Stimulated activated CD8-positive, alpha-beta memory T cell treated with anti-CD3 and anti-CD28 coated beads, Interleukin-4, amount 100 ng/mL, for 24 hours (primary cell): ENCODE measurements at places on chromosomes 12 and 14.
A peak's percentile ranks its signal among the peaks of the same experiment; 100 is the strongest.

- DNase-seq, result no peak
These were observed 252.9 kb upstream of the SFSWAP start for GRCh38 chr12:131458048-131458374.

DNA sequence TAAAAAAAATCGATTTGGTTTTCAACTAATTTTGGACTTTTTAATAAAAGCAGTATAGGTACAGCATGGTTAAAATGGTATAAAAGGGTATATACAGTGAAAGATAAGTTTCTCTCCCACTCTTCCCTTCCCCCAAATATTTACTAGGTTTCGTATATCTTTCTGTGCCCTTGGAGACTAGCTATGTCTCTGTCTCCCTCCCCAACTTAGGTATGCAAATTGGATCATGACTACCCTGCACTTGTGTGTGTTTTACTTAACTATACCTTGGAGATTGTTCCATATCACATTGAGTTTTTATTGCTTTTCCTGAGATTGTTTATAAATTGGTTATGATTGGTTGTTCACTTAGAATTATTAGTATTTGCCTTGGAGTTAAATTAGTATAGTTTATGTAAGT lies 19.4 kb downstream of the AEBP2 start:
- DNase-seq, result no peak

GRCh38 chr12:49863946-49864797 lies 21.3 kb upstream of the BCDIN3D start:
- DNase-seq, result no peak

DNA sequence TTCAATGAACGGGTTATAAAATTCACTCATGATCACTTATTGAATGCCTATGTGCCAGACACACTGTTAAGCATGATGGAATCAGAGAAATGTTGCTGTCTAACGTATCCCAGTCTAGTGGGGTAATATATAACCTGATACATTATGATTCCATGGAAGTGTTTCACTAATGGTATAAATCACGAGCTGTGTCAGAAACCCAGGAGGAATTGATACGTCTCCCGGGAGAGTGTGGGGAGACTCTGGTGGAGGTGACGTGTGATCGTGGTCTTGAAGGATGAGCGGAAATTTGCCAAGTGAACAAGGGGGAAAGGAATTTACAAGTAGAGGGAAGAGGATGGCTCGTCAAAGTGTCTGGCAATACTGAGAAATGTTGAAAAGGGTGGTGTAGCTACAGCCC lies 26.5 kb downstream of the MANSC1 start:
- DNase-seq, result no peak

DNA sequence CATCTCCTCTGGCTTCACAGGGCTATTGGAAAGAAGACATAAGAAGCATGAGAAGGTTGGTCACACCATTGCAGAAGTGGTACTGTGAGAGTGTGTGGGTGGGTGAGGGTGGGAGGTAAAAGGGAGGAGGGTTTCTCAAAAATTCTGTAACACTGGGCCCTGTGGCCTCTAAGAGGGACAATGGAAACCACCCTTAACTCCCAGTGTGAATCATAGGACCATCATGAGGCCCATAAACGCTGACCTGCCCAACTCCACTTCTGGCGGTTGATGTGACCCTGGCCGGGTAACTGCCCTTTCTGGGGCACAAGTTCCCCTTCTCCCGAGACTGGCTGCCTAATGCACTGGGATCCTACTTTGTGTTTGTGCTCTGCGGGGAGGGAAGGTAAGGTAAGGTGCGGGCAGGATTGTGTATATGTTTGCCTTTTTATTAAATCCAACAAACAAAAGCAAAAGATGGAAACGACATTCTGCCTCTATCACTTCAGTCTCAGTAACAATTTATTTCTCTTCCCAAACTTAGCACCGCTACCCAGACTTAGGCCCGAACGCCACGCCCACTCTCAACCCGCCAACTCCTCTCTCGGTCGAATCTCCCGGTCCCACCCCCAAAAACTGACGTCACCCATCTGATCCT lies 551 bp downstream of the METTL1 start:
- peak; percentile 85 for DNase-seq

GRCh38 chr12:26798640-26799039 lies 34.4 kb downstream of the ITPR2 start:
- DNase-seq, result no peak

DNA sequence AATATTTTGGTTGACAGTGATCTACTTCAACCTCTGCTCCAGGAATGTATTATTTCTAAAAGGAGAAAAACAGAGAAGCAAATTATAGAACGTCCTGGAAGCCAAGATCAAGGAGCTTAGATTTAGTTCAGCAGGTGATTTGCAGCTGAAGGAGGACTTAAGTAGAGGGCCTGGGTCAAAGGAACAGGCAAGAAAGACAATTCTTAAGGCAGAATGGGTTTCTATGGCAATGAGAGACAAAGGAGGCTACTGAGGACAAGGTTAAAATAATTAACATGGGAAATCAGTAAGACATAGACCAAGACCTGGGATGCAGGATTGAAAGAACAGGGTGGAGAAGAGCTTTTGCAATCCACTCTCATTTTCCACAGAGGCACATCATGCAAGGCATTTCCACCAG lies 2.4 kb upstream of the SNW1 start:
- no peak for DNase-seq

DNA sequence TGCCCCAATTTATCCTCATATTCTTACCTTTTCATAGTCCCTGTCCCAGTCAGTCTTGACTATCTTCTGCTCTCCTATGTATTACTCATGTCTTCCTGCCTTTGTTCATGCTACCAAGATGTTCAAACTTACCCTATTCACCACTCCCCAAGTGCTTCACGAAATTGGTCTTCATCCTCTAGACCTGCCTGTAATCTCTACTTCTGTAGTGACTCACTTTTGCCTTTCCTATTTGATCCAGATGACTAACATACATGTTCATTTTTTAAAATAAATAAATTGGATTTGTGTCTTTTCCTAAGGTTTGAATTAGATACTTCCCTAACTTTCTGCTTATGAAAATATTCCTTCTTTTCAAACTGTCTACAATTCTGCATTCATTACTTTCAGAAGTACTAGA lies 107.7 kb upstream of the PPM1H start:
- no peak for DNase-seq

- DNase-seq, result no peak
These were observed 44.3 kb downstream of the TUNAR start for GRCh38 chr14:95920769-95921438.

GRCh38 chr12:108948367-108948766 lies 68.5 kb downstream of the DAO start:
- DNase-seq, result no peak

GRCh38 chr12:99600388-99600787 lies 47.2 kb upstream of the GARIN6 start:
- DNase-seq, result no peak

- no peak for DNase-seq
These were observed 132.7 kb downstream of the PAPOLA start for GRCh38 chr14:96634896-96635295.

DNA sequence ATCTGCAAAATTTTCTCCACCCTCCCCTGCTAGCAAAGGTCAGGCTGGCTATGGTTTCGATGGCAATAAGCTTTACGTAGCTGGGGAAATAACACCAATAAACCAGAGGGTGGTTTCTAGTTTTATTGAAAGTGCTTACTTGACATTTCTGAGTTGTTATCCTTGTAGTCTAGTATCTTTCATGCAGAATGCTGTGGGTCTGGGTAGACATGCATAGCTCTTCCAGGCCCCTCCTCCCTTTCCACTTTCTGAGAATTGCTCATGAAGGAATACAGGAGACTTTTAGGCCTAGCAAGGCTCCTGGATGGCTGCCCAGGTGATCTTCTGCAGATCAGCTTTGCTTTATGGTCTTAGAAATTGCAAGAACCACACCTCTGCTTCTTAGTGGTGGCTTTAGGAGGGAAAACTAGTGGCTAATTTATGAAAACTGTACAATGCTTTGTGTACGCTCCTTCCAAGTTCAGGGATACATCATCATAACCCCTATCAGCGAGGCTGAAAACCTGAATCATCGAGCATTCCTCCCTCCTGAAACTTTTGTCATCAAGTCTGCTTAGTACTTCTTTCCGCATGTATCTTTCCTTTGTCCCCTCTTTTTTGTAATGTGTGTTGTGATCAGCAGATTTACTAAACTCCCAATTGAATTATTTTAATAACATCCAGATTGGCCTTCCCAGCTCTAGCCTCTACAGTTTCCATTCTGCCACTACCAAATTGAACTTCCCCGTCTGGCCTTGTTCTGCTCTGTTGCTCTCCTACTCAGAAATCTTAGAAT lies 473.0 kb downstream of the RAD51B start:
- no peak for DNase-seq

DNA sequence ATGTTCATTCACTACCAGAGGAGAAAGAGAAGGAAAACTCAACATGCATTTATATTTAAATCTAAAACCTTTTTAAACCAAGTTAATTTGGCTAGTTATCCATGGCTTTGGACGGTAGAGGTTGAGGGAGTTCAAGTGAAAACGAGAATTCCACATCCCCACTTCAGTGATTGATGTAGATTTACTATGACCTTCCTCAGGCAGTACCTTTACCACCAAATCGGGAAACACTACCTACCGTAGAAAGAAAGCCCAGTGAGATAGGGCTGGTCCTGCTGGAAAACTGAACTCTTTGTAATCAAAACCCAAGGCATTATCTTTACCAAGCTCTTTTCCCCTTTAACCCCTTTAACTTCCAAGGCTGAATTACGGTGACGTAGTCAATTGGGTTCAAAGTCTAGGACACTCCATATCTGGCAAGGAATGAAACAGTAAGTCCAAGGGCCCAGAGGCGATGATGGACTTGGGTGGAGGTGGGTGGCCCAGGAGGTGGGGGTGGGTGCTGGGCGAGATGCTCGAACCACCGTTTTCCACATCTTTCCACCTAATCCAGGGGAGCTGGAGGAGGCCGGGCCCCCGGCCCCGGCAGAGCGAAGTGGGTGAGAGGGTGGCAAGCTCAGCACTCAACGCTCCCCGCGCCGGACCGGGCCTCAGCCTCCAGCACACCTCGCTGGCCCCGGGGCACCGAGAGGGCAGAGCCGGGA lies 618 bp downstream of the SEC23A start:
- no peak for DNase-seq

GRCh38 chr12:126218697-126219096 lies 1153.5 kb downstream of the AACS start:
- no peak for DNase-seq

- DNase-seq, result no peak
These were observed 342.5 kb upstream of the KITLG start for GRCh38 chr12:88922816-88923215.

GRCh38 chr14:21524575-21525490 lies 1.3 kb downstream of the SALL2 start:
- no peak for DNase-seq
